CD8-positive, alpha-beta memory T cell (primary cell): ENCODE measurements at places on chromosomes 13 and 19. TPM values are rescaled to one million over a fixed set of nuclear protein-coding genes. Genes with fewer than 3 reads are reported as not detected.

Gene MBD3L2
- not detected for total RNA-seq

- no peak overlapping the region for H3K27ac ChIP-seq
- no peaks in the 10 kb centered on the region for H3K36me3 ChIP-seq
- no peaks in the 10 kb centered on the region for H3K4me1 ChIP-seq
- no peak overlapping the region for H3K4me3 ChIP-seq
- no peak for DNase-seq
- peaks cover 15% of the 10 kb centered on the region for H3K27me3 ChIP-seq
These were observed 5.1 kb upstream of the DIRAS1 start for GRCh38 chr19:2726160-2726855.

DNA sequence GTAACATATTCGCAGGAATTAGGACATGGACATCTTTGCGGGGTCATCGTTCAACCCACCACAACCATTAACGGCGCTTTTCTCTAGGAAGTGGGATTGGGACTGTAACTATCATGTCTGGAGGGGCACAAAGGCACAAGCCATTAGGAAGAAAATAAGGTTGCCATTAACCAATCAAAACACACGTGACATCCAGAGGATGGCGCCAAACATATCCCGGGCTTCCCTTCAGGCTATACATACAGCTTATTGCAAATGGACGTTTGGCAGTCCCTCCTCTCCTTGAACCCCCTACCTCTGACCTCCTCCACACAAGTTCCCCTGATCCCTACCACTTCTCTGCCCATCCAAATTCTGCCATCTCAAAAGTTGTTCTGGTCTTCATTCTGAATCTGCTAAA, 26.6 kb upstream of the GSX1 start:
- H3K27me3 ChIP-seq, result no peaks in the 10 kb centered on the region
- H3K36me3 ChIP-seq, result no peaks in the 10 kb centered on the region
- no peak for DNase-seq
- no peak overlapping the region for H3K4me3 ChIP-seq
- no peak overlapping the region for H3K27ac ChIP-seq

Gene CCDC9
- 23.1 TPM for total RNA-seq

Gene C19orf38
- total RNA-seq, result 0.48 TPM

GRCh38 chr13:46803586-46803985, 6.6 kb upstream of the ESD start:
- no peaks in the 10 kb centered on the region for H3K27me3 ChIP-seq
- H3K4me3 ChIP-seq, result no peak overlapping the region
- H3K27ac ChIP-seq, result no peak overlapping the region
- H3K4me1 ChIP-seq, result no peaks in the 10 kb centered on the region

DNA sequence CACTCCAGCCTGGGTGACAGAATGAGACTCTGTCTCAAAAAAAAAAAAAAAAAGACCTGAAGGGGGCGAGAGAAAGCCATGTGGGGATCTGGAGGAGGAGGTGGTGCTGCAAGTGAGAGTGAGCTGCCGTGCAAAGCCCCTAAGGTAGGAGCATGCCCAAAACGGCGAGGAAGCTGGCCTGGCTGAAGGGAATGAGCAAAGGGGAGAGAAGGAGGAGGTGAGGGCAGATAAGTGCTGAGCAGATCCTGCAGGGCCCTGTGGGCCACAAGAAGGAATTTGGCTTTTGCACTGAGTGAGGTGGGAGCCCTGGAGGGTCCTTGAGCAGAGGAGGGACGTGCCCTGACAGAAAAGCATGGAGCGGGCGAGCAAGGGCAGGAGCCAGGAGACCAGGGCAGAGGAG, 19.4 kb upstream of the ADGRE5 start:
- peaks cover 47% of the 10 kb centered on the region for H3K4me1 ChIP-seq
- no peak for DNase-seq
- H3K27ac ChIP-seq, result no peak overlapping the region
- no peaks in the 10 kb centered on the region for H3K36me3 ChIP-seq
- H3K4me3 ChIP-seq, result peak overlapping the region; percentile 13

DNA sequence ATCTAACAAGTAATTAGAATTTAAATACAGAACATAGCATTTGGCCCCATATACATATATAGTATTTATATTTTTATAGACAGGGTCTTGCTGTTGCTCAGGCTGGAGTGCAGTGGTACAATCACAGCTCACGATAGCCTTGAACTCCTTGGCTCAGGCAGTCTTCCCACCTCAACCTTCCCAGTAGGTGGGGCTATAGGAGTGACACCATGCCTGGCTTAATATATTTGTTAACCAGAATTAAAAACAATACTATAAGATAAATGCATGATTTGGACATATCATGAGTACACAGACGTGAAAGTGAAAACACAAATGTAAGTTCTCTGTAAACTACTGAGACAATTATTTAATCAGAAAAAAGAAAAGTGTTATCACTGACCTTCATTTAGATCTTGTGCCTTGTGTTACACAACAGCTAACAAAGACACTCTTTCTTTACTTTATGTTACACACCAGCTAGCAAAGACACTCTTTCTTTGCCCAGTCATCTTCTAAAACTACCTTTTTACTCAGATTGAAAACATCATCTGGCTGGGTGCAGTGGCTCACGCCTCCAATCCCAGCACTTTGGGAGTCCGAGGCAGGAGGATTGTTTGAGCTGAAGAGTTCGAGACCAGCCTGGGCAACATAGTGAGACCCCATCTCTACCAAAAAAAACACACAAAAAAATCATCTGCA, 22.6 kb downstream of the CARS2 start:
- H3K36me3 ChIP-seq, result peaks cover 13% of the 10 kb centered on the region
- H3K4me3 ChIP-seq, result no peak overlapping the region

DNA sequence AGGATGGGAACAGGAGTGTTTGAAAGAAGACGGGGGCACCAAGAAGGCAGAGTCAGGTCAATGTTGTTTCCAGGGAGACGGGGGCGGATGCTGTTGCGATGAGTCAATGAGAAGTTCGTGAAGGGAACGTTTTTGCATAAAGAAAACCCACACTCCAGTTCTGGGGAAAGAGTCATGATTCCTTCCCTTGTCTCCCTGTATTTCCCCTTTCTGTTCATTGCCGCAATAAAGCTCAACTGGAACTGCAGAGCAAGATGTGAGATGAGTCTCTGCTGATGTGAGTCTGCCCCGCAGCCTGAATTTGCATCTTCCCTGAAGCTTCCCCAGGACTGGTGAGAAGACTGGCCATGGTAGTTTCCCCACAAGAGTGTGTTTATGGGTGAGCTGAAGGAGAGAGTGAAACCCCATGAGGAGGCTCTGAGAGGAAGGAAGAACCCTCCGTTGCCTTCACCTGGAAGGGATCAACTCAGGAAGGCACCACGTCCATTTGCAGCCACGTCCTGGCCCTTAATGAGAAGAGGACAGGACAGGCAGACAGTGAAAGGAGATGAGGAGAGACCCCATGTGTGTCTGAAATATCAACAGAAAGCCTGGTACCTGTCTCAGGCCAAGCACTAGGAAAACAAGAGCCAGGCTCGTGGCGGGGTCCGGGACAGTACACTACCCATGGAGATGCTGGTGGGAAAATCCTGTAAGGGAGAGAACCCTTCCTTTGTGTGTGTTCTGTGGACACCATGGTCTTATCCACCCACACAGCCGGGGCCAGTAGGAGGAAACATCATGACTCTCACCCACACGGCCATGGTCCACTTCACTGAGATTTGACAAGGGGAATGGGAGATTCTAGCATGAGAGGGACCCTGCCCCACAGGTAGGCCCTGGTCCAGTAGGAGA, 13.7 kb downstream of the LILRA1 start:
- no peaks in the 10 kb centered on the region for H3K4me1 ChIP-seq
- H3K27me3 ChIP-seq, result peaks cover 4% of the 10 kb centered on the region
- no peak for DNase-seq
- no peaks in the 10 kb centered on the region for H3K36me3 ChIP-seq
- H3K4me3 ChIP-seq, result no peak overlapping the region

DNA sequence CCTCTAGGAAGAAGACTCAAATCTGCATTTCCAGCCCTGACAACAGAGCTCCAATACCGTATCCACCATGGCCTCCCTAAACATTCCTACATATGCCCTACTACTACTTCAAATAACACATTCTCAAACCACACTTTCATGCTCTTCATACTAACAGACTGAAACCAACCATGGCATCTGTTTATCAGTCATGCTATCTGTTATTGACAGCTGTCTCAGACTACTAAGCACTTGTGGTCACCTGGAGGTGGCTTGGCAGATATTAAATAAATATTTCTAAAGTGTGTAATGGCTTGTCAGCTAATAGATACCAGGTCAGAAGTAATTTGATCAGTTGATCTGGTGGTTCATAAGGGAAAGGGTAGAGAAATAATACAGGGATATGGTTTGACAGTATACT, 489.1 kb downstream of the DIAPH3 start:
- DNase-seq, result no peak
- no peak overlapping the region for H3K27ac ChIP-seq
- no peak overlapping the region for H3K4me3 ChIP-seq
- H3K4me1 ChIP-seq, result no peaks in the 10 kb centered on the region
- no peaks in the 10 kb centered on the region for H3K27me3 ChIP-seq
